Kidney (tissue), 22 donors: ENCODE measurements at places on chromosomes 11 and 22. TPM values are rescaled to one million over a fixed set of nuclear protein-coding genes. Genes with fewer than 3 reads are reported as not detected.

The UBQLN3 gene
- 0.35 TPM for total RNA-seq

The FGF19 gene
- not detected for total RNA-seq

The SLC43A1 gene
- 4.1 TPM for total RNA-seq

The PANX3 gene
- total RNA-seq, result not detected

The SNX32 gene
- 1.0 TPM for total RNA-seq

The LMO2 gene
- 60.6 TPM for total RNA-seq

The HBB gene
- total RNA-seq, result 59.9 TPM

The DMC1 gene
- total RNA-seq, result 0.66 TPM

The YAP1 gene
- total RNA-seq, result 106 TPM

The RPS6KB2 gene
- total RNA-seq, result 41.3 TPM

The MTCH2 gene
- 85.3 TPM for total RNA-seq

The CCDC87 gene
- total RNA-seq, result 1.0 TPM

The HEPHL1 gene
- not detected for total RNA-seq

The CTSW gene
- total RNA-seq, result 3.9 TPM

The SCGB1D2 gene
- 0.60 TPM for total RNA-seq

The TMEM41B gene
- 32.4 TPM for total RNA-seq

The TMEM86A gene
- 7.4 TPM for total RNA-seq

The MISFA gene
- 3.6 TPM for total RNA-seq
